ENCODE measurements at places on chromosomes 3 and 15.

GRCh38 chr15:30958219-30958618 lies 33.2 kb downstream of the MTMR10 start:
- no peak for DNase-seq

DNA sequence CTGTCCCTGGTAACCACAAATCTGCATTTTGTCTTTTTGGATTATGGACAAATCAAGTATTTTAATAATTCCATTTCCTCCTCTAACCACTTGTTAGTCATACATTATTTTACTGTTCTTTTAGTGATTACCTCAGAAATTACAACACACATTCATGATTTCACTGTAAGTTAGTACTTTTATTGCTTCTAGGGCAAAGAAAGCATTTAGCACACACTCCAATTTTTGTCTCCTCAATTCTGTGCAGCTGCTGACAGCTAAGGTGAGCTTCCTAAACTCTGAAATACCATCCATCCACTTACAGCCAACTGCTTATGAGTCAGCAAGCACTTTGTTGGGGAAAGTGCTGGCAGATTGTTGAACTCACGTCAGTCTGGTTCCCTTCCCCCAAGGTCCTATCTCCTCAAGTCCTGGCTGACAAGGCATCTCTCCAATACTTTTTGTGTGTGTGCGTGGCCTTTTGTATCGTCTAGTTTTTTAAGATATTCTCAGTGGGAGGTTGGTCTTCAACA lies 49.4 kb upstream of the TNFAIP8L3 start:
- no peak for DNase-seq

- DNase-seq = no peak
Measured at GRCh38 chr3:184679056-184679816, 32.6 kb downstream of the MAGEF1 start.

GRCh38 chr3:174125267-174125824 lies 727.8 kb downstream of the NLGN1 start:
- DNase-seq = no peak
